Nasal cavity respiratory epithelium epithelial cell of viscerocranial mucosa (primary cell): ENCODE measurements at places on chromosomes 6 and 20. TPM values are rescaled to one million over a fixed set of nuclear protein-coding genes. Genes with fewer than 3 reads are reported as not detected.

FAM209B gene
- under 0.01 TPM in 1 of 2 replicates, not detected in the other for total RNA-seq

MYCT1 gene
- under 0.01 and 0.07 TPM in 2 replicates for total RNA-seq

CLIC5 gene
- 0.07 TPM in 1 of 2 replicates, not detected in the other for total RNA-seq

BTBD3 gene
- 18.8 and 27.5 TPM in 2 replicates for total RNA-seq

CARMIL1 gene
- total RNA-seq = 17.4 and 22.7 TPM in 2 replicates

NHLRC1 gene
- total RNA-seq = 2.1 and 2.7 TPM in 2 replicates

GHRH gene
- total RNA-seq = not detected in 2 replicates

RIPOR2 gene
- under 0.01 and 0.07 TPM in 2 replicates for total RNA-seq

GMPR gene
- under 0.01 and 0.43 TPM in 2 replicates for total RNA-seq

PBOV1 gene
- total RNA-seq = not detected in 2 replicates

FNDC11 gene
- 0.43 and 0.68 TPM in 2 replicates for total RNA-seq

NMBR gene
- under 0.01 TPM in 1 of 2 replicates, not detected in the other for total RNA-seq
